ENCODE measurements at places on chromosomes 1 and 21. TPM values are rescaled to one million over a fixed set of nuclear protein-coding genes. Genes with fewer than 3 reads are reported as not detected.
A peak's percentile ranks its signal among the peaks of the same experiment; 100 is the strongest.

DNA sequence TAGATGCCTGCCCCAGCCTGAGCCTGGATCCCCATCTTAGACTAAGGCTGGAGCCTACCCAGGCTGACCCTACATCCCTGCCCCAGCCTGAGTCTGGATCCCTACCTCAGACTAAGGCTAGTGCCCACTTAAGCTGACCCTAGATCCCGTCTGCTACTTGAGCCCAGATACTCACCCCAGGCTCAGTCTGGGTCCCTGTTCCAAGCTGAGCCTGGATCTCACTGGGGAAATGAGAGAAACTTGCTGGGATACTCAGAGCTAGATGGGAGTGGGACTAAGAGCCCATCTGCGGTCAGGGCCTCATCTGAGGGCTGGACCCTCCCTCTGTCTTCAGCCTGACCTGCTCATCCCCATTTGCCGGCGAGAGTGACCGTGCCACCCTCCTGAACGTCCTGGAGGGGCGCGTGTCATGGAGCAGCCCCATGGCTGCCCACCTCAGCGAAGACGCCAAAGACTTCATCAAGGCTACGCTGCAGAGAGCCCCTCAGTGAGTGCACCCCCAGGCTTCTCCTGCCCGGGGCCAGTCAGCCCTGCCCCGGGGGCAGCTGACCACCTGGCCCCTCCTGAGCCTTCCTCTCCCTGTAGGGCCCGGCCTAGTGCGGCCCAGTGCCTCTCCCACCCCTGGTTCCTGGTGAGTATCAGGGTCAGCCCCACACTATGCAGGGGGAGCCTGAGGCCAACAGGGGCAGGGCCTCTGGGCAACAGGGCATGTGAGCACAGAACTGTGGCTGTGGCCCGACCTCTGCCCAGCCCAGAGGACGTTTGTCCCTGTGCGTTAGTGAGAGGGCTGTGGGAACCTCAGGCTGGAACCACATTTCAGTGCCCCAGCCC lies 36.8 kb downstream of the TRIM11 start:
- H3K27ac ChIP-seq: no peak overlapping the region
- no peaks in the 10 kb centered on the region for H3K36me3 ChIP-seq
- H3K4me1 ChIP-seq: no peaks in the 10 kb centered on the region
- no peak for DNase-seq
- no peak overlapping the region for H3K4me3 ChIP-seq

DNA sequence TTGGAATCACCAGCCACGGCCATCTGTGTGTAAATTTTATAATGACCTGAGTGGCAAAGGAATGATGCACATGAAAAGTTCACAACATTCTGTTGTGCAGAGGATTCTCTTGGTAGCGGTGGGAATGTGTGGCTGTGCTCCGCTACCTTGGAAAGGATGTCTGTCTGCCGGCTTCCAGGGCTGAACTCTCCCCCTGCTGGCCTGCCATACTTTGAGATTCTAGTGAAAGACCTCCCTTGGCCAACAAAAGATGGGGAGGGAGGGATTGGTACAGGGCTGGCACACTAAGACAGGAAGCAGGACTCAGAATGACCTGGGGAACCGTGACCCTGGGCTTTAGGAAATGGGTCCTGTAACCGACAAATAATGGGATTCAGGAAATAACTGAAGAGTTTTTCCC lies 194.5 kb upstream of the PLD5 start:
- H3K4me1 ChIP-seq: no peaks in the 10 kb centered on the region
- no peaks in the 10 kb centered on the region for H3K27me3 ChIP-seq
- H3K36me3 ChIP-seq: no peaks in the 10 kb centered on the region

DNA sequence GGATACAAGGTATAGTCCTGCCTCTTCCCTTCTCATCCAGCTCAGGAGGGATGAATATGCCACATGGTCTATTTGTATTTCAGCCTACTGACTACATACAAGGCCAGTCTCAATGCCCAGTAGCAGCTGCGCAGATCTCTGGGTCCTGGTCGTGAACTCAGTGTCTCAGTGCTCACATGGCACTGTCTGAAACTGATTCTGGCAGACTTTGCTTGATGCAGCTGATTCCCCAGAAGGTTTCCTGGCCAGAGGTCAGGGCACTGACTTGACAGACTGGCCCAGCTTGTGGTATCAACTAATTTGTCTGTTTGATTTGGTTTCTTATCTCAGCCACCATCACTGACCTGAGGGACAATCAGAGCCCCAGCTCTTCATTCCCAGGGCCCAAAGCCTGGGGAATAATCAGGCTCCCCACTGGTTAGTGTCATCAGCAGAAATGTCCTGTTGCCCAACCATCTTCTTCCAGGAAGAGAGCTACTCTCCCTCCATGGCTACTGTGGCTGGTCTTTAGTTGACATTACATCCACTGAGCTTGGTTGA lies 7.5 kb upstream of the SPRR4 start:
- no peak overlapping the region for H3K27ac ChIP-seq
- no peaks in the 10 kb centered on the region for H3K36me3 ChIP-seq
- 0 out of 2 replicates have a peak, but pooled peaks cover 2% of the 10 kb centered on the region for H3K27me3 ChIP-seq
- H3K4me3 ChIP-seq: no peak overlapping the region

- H3K27me3 ChIP-seq: no peaks in the 10 kb centered on the region
- DNase-seq: no peak
- peak overlapping the region; percentile 61 for H3K4me3 ChIP-seq
- H3K27ac ChIP-seq: no peak overlapping the region
- H3K4me1 ChIP-seq: peaks cover 22% of the 10 kb centered on the region
These were observed 391 bp upstream of the KIAA1614 start for GRCh38 chr1:180912211-180912800.

GRCh38 chr1:233614743-233615521 lies 1.0 kb downstream of the KCNK1 start:
- H3K4me3 ChIP-seq: peak overlapping the region; percentile 81
- H3K36me3 ChIP-seq: no peaks in the 10 kb centered on the region
- H3K4me1 ChIP-seq: peaks cover 13% of the 10 kb centered on the region
- no peak for DNase-seq

DNA sequence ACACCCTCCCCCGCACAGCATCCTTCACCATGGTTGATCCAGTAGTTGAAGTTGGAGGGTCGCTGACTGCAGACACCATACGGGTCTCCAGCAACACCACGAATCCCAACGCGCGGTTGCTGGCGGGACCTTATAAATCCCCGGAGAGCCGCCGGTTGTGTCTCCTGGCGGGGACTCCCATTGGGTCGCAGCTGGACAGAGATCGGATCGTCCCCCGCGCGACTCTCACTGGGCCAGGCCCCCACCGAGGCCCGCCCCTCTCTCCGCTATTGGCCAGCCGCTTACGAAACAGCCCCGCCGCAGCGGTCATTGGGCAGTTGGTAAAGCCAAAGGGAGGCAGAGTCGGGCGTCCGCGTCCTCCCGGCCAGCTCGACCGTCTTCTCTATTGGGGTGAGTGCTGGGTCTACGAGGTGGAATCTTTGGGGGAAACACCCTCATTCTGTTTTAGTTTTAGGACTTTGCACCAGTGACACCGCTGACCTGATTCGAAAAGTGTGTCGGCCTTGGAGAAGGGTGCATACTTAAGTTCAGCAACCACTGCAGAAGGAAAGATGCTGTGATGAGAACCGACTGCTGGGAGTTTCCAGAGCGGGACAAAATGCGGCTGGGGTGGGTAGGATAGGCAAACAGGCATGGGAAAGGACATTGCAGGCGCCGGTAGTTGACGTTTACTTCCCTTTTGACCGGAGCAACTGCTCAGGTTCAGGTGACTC lies 27.4 kb downstream of the RABIF start:
- no peak for DNase-seq
- no peaks in the 10 kb centered on the region for H3K36me3 ChIP-seq
- peaks cover 5% of the 10 kb centered on the region for H3K27me3 ChIP-seq
- peak overlapping the region; percentile 77 for H3K4me3 ChIP-seq
- no peak overlapping the region for H3K27ac ChIP-seq

GRCh38 chr1:11530731-11531311 lies 51.9 kb downstream of the DISP3 start:
- no peaks in the 10 kb centered on the region for H3K4me1 ChIP-seq
- no peak overlapping the region for H3K4me3 ChIP-seq
- H3K27me3 ChIP-seq: no peaks in the 10 kb centered on the region

DNA sequence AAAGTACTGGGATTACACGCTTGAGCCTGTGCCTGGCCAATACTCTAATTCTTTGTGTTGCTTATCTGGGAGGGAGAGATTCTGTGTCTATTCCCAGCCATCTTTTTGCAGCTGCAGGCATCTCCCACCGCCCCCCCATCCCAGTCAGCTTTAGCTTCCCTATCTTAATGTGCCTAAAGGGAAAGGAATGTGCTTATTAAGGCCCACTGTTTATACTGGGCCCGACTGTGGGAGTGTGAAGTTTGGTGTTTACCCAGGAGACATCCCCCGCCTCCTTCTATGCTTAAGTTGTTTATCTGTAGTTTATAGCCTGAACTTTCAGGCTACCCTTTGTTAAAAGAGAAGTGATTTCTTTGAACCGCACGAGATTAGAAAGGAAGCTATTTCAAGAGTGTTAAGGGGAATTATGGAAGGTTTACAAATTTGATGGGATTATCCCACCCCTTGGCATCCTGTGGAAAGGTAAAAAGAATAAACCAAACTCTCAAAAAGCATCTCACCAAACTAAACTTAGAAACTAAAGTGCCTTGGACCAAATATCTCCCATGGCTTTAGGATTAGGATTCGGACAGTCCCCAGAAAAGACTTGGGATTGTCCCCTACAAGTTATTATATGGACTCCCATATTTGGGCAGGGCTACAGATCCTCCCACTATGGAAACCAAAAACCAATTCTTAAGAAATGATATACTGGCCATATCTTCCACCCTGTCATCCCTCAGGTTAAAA lies 25.5 kb upstream of the ZNF496 start:
- H3K27me3 ChIP-seq: no peaks in the 10 kb centered on the region
- peaks cover 13% of the 10 kb centered on the region for H3K4me1 ChIP-seq
- no peak overlapping the region for H3K4me3 ChIP-seq
- H3K36me3 ChIP-seq: no peaks in the 10 kb centered on the region
- H3K27ac ChIP-seq: no peak overlapping the region

DNA sequence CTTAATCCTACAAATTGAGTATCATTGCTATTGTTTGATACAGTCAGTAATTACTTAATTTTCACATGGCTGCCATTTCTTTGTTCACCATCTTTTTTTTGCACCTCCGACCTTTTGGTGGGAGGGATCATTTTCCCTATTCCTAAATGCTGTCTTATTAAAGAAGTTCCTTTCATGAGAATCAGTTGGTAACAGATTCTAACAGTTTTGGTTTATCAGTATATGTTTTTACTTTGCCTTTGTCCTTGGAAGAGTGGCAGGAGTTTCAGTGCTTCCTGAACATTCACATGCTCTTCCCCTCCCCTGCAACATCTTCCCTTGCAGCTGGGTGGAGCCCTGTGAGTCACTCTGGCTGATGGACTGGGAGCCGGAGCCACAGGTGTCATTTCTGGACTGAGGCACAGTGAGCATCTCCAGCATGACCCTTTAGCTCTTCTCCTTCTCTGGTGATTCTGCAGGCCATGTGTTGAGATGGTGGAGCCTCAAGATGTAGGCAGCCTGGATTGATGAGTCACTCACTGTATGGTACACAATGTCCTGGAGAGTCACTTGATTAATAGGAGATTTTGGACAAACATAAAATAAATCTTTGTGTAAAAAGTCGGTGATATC lies 217.7 kb downstream of the URB2 start:
- no peak overlapping the region for H3K4me3 ChIP-seq
- no peaks in the 10 kb centered on the region for H3K36me3 ChIP-seq
- DNase-seq: no peak
- no peak overlapping the region for H3K27ac ChIP-seq
- H3K27me3 ChIP-seq: no peaks in the 10 kb centered on the region

GRCh38 chr1:116259663-116260062 lies 113.4 kb upstream of the ATP1A1 start:
- no peak overlapping the region for H3K27ac ChIP-seq
- H3K36me3 ChIP-seq: no peaks in the 10 kb centered on the region
- no peak for DNase-seq
- H3K4me1 ChIP-seq: peaks cover 6% of the 10 kb centered on the region
- no peaks in the 10 kb centered on the region for H3K27me3 ChIP-seq

GRCh38 chr1:47572731-47573430 lies 135.0 kb downstream of the FOXD2 start:
- no peak overlapping the region for H3K4me3 ChIP-seq
- DNase-seq: no peak
- no peaks in the 10 kb centered on the region for H3K36me3 ChIP-seq
- no peaks in the 10 kb centered on the region for H3K4me1 ChIP-seq
- H3K27ac ChIP-seq: no peak overlapping the region

- DNase-seq: no peak
- H3K4me3 ChIP-seq: no peak overlapping the region
- peaks cover 8% of the 10 kb centered on the region for H3K4me1 ChIP-seq
- H3K36me3 ChIP-seq: no peaks in the 10 kb centered on the region
- no peaks in the 10 kb centered on the region for H3K27me3 ChIP-seq
- H3K27ac ChIP-seq: no peak overlapping the region
These were observed 69.3 kb downstream of the EPB41 start for GRCh38 chr1:28983509-28984310.

The RIPPLY3 gene
- not detected for total RNA-seq

The ITGB2 gene
- total RNA-seq: 172 TPM

The NBPF1 gene
- 1.2 TPM for total RNA-seq

The FAM78B gene
- 2.9 TPM for total RNA-seq

The PKLR gene
- total RNA-seq: 0.13 TPM

The CD1D gene
- total RNA-seq: 0.72 TPM
